Calu3 (cell line): ENCODE measurements at places on chromosomes 13 and 19. TPM values are rescaled to one million over a fixed set of nuclear protein-coding genes. Genes with fewer than 3 reads are reported as not detected.
A peak's percentile ranks its signal among the peaks of the same experiment; 100 is the strongest.

GDF15 gene
- total RNA-seq, result 56.6 and 80.3 TPM in 2 replicates

PGPEP1 gene
- total RNA-seq, result 27.9 and 42.0 TPM in 2 replicates

CLDN10 gene
- 46.8 and 55.0 TPM in 2 replicates for total RNA-seq

DOCK6 gene
- total RNA-seq, result 54.8 and 63.6 TPM in 2 replicates

KCNC3 gene
- 5.3 and 6.8 TPM in 2 replicates for total RNA-seq

DNA sequence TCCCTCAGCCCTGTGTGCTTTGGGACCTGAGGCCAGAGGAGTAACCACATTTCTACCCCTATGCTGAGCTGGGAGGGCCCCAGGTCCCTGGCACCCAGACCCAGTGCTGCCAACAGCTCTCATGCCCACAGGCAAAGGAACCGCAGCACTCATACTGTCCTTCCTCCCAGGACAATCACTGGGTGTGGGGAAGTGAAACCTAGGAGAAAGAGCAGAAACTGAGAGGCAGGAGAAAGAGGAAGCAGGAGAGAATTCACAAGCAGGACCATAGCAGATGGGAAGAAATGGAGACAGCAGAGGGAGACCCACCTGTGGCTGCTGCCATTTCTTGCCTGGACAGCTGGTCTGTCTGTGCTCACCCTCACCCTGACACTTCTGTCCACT, 18.9 kb downstream of the CCDC97 start:
- H3K4me3 ChIP-seq, result no peak overlapping the region
- no peaks in the 10 kb centered on the region for H3K27me3 ChIP-seq
- no peak for DNase-seq
- peaks cover 62% of the 10 kb centered on the region for H3K36me3 ChIP-seq

GRCh38 chr13:41061914-41062837, 867 bp downstream of the WBP4 start:
- peak overlapping the region; percentile 80 for H3K27ac ChIP-seq
- H3K4me1 ChIP-seq, result peaks cover 15% of the 10 kb centered on the region
- peaks cover 50% of the 10 kb centered on the region for H3K36me3 ChIP-seq
- DNase-seq, result no peak
- H3K4me3 ChIP-seq, result peak overlapping the region; percentile 71

- H3K36me3 ChIP-seq, result peaks cover 7% of the 10 kb centered on the region
- H3K4me3 ChIP-seq, result no peak overlapping the region
- no peaks in the 10 kb centered on the region for H3K27me3 ChIP-seq
- H3K27ac ChIP-seq, result no peak overlapping the region
- DNase-seq, result no peak
These were observed 22.3 kb upstream of the ZDHHC20 start for GRCh38 chr13:21481359-21481758.

DNA sequence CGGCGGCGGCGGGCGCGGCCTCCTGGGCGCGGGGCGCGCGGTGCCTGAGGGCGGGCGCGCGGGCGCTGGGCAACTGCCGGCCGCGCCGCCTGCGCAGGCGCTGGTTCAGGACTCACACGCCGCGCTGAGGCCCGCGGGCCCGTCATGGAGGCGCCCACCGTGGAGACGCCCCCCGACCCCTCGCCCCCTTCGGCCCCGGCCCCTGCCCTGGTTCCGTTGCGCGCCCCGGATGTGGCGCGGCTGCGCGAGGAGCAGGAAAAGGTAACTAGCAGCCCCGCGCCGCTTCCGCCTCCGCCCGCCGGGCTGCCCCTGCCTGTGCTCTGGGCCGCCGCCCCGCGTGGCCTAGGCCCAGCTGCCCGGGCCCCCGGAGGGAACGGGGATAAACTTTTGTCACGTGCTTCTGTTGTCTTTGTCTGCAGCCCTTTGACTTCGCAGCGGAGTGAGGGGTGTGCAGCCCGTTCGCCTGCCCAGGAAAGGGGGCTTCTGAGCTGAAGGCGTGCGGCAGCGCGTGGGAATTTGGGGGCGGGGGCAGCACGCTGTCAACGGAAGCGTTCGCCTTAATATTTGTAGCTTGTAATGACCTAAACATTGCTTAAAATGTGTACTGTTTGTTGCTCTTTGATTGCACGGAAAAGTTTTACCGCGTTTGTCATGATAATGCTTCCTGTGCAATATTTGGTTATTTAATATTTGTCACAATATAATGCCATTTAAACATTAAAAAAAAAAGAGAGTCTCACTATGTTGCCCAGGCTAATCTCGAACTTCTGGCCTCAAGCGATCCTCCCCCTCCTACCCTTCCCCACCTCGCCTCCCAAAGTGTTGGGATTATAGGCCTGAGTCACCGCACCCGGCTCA, 594 bp downstream of the URI1 start:
- peak; percentile 60 for DNase-seq
- H3K27ac ChIP-seq, result peak overlapping the region; percentile 90
- peaks cover 3% of the 10 kb centered on the region for H3K27me3 ChIP-seq
- H3K4me3 ChIP-seq, result peak overlapping the region; percentile 91
- H3K36me3 ChIP-seq, result peaks cover 22% of the 10 kb centered on the region

GRCh38 chr13:101452519-101453485, at the start of gene ITGBL1:
Gene ITGBL1 (plus strand): TSS chr13:101452675. CDS start chr13:101452834, 159 bp downstream.
- no peak within 1 kb of the TSS for H3K4me3 ChIP-seq
- H3K36me3 ChIP-seq, result no peaks in the 10 kb centered on the region
- H3K27ac ChIP-seq, result peak within 1 kb of the TSS; percentile 53
- peaks cover 15% of the 10 kb centered on the region for H3K4me1 ChIP-seq
- H3K27me3 ChIP-seq, result no peaks in the 10 kb centered on the region

DNA sequence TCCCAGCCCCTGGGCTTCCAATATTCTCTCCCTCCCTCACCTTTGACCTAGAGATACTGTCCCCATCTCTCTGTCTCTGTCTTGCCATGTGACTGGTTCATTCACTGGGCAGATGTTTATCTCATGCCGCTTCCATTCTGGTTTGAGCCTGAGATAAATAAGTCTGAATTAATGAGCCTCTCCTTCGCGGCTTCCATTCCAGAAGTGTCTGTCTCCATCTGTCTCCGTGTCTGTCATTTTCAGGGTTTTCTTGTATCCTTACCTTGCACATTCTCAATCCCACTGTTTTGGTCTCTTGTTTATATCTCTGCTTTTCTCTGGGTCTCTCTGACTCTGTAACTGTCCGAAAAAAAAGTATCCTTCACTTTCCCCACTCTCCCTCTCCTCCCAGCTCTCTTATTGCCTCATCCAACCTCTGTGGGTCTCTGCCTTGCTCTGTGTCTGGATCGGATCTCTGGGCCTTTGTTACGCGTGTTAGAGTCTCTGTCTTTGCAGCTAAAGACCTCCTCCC, 4.3 kb downstream of the SPHK2 start:
- H3K4me1 ChIP-seq, result peaks cover 44% of the 10 kb centered on the region
- no peak overlapping the region for H3K4me3 ChIP-seq
- H3K27ac ChIP-seq, result no peak overlapping the region
- no peaks in the 10 kb centered on the region for H3K27me3 ChIP-seq
- DNase-seq, result no peak

DNA sequence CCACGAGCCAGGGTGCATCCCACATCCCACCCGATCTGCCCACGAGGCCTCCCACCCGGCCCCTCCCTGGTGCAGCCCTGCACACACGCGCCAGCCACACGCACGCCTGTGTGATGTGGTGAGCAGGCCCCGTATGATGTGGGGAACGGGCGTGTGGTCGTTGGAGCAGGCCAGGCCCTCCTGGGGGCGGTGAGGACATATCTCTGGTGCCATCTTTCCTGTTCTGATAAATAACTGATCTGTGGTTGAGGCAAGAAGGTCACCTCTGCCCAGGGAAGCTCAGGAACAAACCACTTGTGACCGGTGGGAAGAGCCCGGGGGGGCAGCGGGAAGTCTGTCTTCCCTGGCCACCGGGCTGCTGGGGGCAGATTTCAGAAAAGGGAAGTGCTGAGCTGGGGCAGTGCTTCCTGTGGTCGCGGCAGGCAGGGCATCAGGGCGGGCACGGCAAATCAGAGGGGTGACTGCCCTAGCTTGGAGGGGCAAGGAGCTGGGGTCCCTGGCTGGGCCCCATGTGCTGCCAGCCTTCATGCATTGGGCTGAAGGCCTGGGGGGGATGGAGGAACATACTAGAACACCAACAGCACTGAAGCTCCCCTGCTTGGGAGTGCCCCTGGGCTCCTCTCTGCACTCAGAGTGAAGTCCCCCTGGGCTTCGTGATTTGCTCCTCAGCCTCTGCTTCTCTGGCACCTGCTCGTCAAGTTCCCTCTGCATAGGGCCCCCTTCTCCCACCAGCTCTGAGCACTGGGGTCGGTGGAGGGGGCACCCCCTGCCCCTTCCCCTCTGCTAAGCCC, 35.2 kb upstream of the SLC7A10 start:
- no peaks in the 10 kb centered on the region for H3K36me3 ChIP-seq
- H3K4me1 ChIP-seq, result no peaks in the 10 kb centered on the region
- H3K27me3 ChIP-seq, result peaks cover 87% of the 10 kb centered on the region
- no peak for DNase-seq
- no peak overlapping the region for H3K4me3 ChIP-seq

GRCh38 chr13:63287926-63288325, 1872.3 kb upstream of the PCDH20 start:
- H3K27me3 ChIP-seq, result no peaks in the 10 kb centered on the region
- DNase-seq, result no peak
- no peaks in the 10 kb centered on the region for H3K36me3 ChIP-seq
- H3K4me1 ChIP-seq, result no peaks in the 10 kb centered on the region
- no peak overlapping the region for H3K4me3 ChIP-seq

DNA sequence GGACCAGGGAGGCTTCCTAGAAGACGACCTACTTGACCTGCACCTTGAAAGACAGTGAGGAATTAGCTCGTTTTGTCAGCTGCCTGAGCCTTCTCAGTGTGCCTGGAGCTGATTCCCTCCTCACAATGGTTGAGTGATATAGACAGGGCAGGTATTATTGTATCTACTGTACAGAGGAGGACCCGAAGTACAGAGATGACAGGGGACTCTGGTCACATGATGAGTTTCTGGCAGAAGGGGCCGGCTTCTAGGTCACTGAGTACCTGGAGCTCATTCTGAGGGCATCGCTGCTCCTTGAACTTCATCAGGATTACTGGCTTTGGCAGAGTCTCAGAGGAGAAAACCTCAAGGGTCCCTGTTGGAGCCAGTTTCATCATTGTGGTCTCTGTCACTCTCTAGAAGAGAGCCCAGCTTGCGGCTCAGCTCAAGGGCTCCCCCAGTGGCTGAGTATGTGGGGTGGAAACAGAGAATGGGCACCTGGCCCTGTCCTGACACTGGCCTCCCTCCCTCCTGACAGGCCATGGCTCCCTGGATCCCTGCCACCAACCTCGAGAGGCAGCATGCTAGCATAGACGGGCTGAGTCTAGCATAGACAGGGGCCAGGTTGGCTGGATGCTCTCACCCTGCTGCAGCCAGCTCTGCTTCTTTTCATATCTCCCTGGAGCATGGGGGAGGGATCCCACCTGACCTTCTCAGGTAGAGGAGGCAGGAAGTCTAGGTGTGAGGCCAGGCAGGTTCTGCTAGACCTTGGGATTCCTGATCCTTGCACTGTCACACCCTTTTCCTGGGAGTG, 38.7 kb downstream of the NFIX start:
- H3K4me1 ChIP-seq, result peaks cover 51% of the 10 kb centered on the region
- H3K36me3 ChIP-seq, result peaks cover 4% of the 10 kb centered on the region
- peak; percentile 75 for DNase-seq
- H3K4me3 ChIP-seq, result no peak overlapping the region
- H3K27ac ChIP-seq, result no peak overlapping the region

GRCh38 chr19:48117515-48118130, 7.0 kb upstream of the PLA2G4C start:
- H3K27ac ChIP-seq, result no peak overlapping the region
- peaks cover 21% of the 10 kb centered on the region for H3K36me3 ChIP-seq
- DNase-seq, result no peak
- H3K4me3 ChIP-seq, result no peak overlapping the region
- H3K27me3 ChIP-seq, result no peaks in the 10 kb centered on the region

- H3K36me3 ChIP-seq, result no peaks in the 10 kb centered on the region
- no peak for DNase-seq
- H3K27ac ChIP-seq, result no peak overlapping the region
- no peaks in the 10 kb centered on the region for H3K4me1 ChIP-seq
- no peaks in the 10 kb centered on the region for H3K27me3 ChIP-seq
These were observed 89.6 kb downstream of the LMO7 start for GRCh38 chr13:75725736-75726135.

DNA sequence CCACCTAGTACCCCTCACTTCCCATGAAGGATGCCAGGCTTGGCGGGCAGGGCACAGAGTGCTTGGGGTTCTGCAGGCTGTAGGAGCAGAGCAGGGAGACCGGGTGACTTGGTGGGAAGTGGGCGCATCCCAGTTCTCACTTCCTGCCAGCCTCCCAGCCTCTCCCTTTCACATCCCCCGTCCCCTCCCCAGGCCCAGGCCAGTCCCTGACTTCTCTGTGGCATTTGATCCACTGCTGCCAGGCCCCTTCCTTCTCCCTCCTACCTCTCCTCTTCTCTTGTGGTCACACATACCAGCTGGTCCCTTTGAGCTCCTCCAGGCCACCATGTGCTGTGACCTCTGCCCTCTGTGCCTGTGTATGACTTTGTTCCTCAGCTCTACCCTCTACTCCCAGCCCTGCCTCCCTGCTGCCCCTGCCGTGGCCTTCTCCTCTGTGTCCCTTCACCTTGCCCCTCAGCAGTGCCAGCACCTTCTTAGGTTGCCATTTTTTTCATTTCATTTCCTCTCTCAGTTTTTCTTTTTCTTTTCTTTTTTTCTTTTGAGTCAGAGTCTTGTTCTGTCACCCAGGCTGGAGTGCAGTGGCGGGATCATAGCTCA, 19.5 kb downstream of the MYO1F start:
- no peak overlapping the region for H3K4me3 ChIP-seq
- peaks cover 11% of the 10 kb centered on the region for H3K36me3 ChIP-seq
- peak overlapping the region; percentile 59 for H3K27ac ChIP-seq
- no peaks in the 10 kb centered on the region for H3K27me3 ChIP-seq

DNA sequence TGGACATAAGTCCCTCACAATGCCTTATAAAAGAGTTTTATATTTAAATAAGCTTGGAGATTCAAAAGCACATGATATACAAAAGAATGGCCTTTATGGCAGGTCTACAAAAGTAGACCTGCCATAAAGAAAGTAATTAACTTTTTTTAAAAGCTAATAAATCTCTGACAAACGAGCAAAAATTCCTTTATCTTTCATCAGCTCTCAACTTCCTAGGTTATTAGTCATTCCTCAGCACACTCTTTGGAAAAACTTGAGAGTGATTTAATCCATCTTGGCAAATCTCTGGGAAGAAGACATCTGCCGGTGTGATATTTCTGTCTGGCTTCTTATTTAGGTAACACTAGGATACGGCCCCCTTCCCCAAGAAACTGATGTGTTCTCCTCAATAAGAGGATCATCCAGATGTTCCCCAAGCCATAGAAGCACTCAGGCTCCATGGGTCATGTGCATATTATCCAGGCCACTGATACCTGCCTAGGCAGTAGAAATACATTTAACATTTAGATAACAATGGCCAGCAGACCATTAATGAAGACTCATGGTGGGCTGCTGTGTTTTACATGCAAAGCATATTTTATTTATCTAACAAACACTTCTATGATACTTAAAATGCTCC, 372.7 kb downstream of the LIG4 start:
- no peaks in the 10 kb centered on the region for H3K27me3 ChIP-seq
- H3K27ac ChIP-seq, result no peak overlapping the region
- no peak overlapping the region for H3K4me3 ChIP-seq

GRCh38 chr13:74134777-74135325, 647 bp upstream of the KLF12 start:
- H3K4me3 ChIP-seq, result no peak overlapping the region
- peak; percentile 41 for DNase-seq
- no peak overlapping the region for H3K27ac ChIP-seq
- H3K27me3 ChIP-seq, result no peaks in the 10 kb centered on the region
- H3K4me1 ChIP-seq, result no peaks in the 10 kb centered on the region
